ENCODE measurements at places on chromosomes 12 and 14. TPM values are rescaled to one million over a fixed set of nuclear protein-coding genes. Genes with fewer than 3 reads are reported as not detected.

CCDC177 gene
- not detected for total RNA-seq

KCTD10 gene
- total RNA-seq: 48.2 TPM

CPNE6 gene
- not detected for total RNA-seq

SLC5A8 gene
- total RNA-seq: not detected

CELA1 gene
- total RNA-seq: not detected

B4GALNT3 gene
- not detected for total RNA-seq

ZFYVE21 gene
- 51.6 TPM for total RNA-seq

MSRB3 gene
- 25.6 TPM for total RNA-seq
